Muscle of arm (tissue), 14 donors: ENCODE measurements at places on chromosomes 2 and 18. TPM values are rescaled to one million over a fixed set of nuclear protein-coding genes. Genes with fewer than 3 reads are reported as not detected.

BMP10 gene
- polyA plus RNA-seq: not detected

L3MBTL4 gene
- polyA plus RNA-seq: 1.5 TPM

FOXI3 gene
- polyA plus RNA-seq: not detected

GRP gene
- polyA plus RNA-seq: not detected

FTCDNL1 gene
- polyA plus RNA-seq: not detected

UGT1A4 gene
- polyA plus RNA-seq: not detected

FBXO48 gene
- polyA plus RNA-seq: not detected

MLPH gene
- 0.48 TPM for polyA plus RNA-seq

ANKRD62 gene
- polyA plus RNA-seq: not detected

CAPN14 gene
- polyA plus RNA-seq: 0.13 TPM

EML6 gene
- polyA plus RNA-seq: 31.9 TPM

EVX2 gene
- polyA plus RNA-seq: 0.04 TPM

INPP5D gene
- 9.9 TPM for polyA plus RNA-seq

NFATC1 gene
- polyA plus RNA-seq: 10.7 TPM

GPR55 gene
- 0.12 TPM for polyA plus RNA-seq

SERPINB4 gene
- 0.67 TPM for polyA plus RNA-seq

ADAM23 gene
- polyA plus RNA-seq: 16.5 TPM

ST6GAL2 gene
- 5.7 TPM for polyA plus RNA-seq

SLC35G4 gene
- not detected for polyA plus RNA-seq

MYOM1 gene
- polyA plus RNA-seq: 667 TPM

CNTNAP5 gene
- polyA plus RNA-seq: 0.09 TPM

C1QL2 gene
- polyA plus RNA-seq: not detected
